ENCODE measurements at places on chromosomes 16 and 17.

GRCh38 chr17:6456914-6457687 is 12.8 kb downstream of the PIMREG start:
- no peak for DNase-seq

- no peak for DNase-seq
Observed at GRCh38 chr16:12111223-12111622, 134.7 kb downstream of the SNX29 start.

GRCh38 chr16:65061935-65062518 is 59.8 kb downstream of the CDH11 start:
- DNase-seq: no peak

GRCh38 chr17:79537061-79537460 is 73.8 kb downstream of the RBFOX3 start:
- no peak for DNase-seq

GRCh38 chr16:84544031-84544773 is 39.7 kb upstream of the MEAK7 start:
- no peak for DNase-seq

Data from testis (tissue), 5 donors.